ENCODE measurements at places on chromosomes 6 and 20.

DNA sequence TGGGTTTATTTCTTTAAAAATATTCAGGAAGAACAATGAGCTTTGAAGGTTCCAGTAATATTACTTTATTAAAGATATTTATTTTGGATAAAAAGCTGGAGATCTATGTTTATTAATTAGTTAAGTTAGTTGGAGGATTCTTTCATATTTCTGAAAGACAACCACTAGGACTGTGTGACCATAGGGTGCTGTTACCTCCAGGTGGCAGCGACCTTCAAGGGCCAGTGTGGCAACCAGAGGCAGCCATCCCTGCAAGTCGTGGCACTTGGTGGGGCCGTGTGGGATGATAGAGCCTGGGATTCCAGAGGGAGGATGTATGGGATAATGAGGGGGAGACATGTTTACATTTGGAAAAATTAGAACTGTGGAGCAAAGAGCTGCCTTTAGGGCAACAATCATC lies 95.5 kb upstream of the SCP2D1 start:
- H3K27me3 ChIP-seq: no peaks in the 10 kb centered on the region
- H3K36me3 ChIP-seq: peaks cover 5% of the 10 kb centered on the region
- H3K4me3 ChIP-seq: no peak overlapping the region
- no peak overlapping the region for H3K27ac ChIP-seq

DNA sequence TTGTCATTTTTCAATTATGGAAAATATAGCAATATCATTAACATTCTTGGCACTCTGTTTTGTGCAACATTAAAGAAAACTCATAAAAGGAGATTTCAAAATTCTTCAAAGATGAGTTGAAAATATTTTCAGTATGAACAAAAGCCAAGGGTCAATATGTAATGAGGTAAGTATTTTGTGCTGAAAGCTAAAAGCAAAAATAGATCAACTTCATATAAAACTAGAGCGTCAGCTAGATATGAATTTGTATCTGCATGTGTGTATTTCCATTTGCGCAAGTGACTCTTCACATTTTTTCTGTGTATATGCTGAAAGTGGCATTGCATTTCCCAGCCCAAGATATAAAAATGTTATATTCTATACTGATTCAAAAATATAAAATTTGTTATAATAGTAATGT lies 492.1 kb upstream of the EYS start:
- DNase-seq: no peak
- H3K4me3 ChIP-seq: no peak overlapping the region
- H3K27ac ChIP-seq: no peak overlapping the region
- no peaks in the 10 kb centered on the region for H3K4me1 ChIP-seq
- H3K27me3 ChIP-seq: no peaks in the 10 kb centered on the region

- no peak for DNase-seq
- peaks cover 4% of the 10 kb centered on the region for H3K4me1 ChIP-seq
- H3K27me3 ChIP-seq: peaks cover 45% of the 10 kb centered on the region
These were observed 121.7 kb upstream of the EXOC2 start for GRCh38 chr6:814378-815347.

GRCh38 chr20:52964131-52964530 lies 8.0 kb upstream of the TSHZ2 start:
- no peak for DNase-seq
- no peaks in the 10 kb centered on the region for H3K4me1 ChIP-seq
- no peak overlapping the region for H3K4me3 ChIP-seq
- peaks cover 25% of the 10 kb centered on the region for H3K27me3 ChIP-seq
- H3K36me3 ChIP-seq: peaks cover 2% of the 10 kb centered on the region
- no peak overlapping the region for H3K27ac ChIP-seq

GRCh38 chr6:74115674-74116073 lies 419.7 kb downstream of the CD109 start:
- no peaks in the 10 kb centered on the region for H3K36me3 ChIP-seq
- H3K27me3 ChIP-seq: no peaks in the 10 kb centered on the region
- no peak for DNase-seq
- no peak overlapping the region for H3K27ac ChIP-seq

- H3K27me3 ChIP-seq: no peaks in the 10 kb centered on the region
- H3K4me1 ChIP-seq: peaks cover 22% of the 10 kb centered on the region
- H3K4me3 ChIP-seq: peak within 1 kb of the TSS; percentile 92
- H3K36me3 ChIP-seq: peaks cover 4% of the 10 kb centered on the region
These were observed at the start of gene ZNF512B for GRCh38 chr20:63969838-63970713. TSS of gene ZNF512B (minus strand) at chr20:63969930. CDS start at chr20:63967950, 1,980 bp downstream.

GRCh38 chr20:41329435-41330342 lies 10.9 kb upstream of the LPIN3 start:
- H3K4me1 ChIP-seq: peaks cover 13% of the 10 kb centered on the region
- no peak overlapping the region for H3K27ac ChIP-seq
- H3K4me3 ChIP-seq: no peak overlapping the region
- peaks cover 7% of the 10 kb centered on the region for H3K27me3 ChIP-seq

DNA sequence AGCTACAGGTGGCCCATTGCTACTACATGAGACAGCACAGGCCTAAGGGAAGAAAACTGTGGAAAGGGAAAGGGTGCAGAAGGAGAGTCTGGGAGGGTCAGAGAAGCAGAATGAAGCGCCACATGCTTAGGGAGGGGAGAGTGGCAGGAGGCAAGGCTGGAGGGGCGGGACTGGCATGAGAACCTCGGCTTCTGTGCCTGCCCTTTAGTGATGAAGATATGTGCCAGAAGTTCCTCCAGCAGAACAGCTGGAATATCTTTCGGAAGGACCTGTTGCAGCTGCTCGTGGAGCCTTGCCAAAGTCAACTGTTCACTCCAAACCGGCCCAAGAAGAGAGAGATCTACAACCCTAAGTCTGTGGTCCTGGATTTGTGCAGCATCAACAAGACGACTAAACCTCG lies 61.8 kb downstream of the CNBD2 start:
- no peak overlapping the region for H3K27ac ChIP-seq
- H3K4me3 ChIP-seq: no peak overlapping the region
- H3K36me3 ChIP-seq: peaks cover 4% of the 10 kb centered on the region

DNA sequence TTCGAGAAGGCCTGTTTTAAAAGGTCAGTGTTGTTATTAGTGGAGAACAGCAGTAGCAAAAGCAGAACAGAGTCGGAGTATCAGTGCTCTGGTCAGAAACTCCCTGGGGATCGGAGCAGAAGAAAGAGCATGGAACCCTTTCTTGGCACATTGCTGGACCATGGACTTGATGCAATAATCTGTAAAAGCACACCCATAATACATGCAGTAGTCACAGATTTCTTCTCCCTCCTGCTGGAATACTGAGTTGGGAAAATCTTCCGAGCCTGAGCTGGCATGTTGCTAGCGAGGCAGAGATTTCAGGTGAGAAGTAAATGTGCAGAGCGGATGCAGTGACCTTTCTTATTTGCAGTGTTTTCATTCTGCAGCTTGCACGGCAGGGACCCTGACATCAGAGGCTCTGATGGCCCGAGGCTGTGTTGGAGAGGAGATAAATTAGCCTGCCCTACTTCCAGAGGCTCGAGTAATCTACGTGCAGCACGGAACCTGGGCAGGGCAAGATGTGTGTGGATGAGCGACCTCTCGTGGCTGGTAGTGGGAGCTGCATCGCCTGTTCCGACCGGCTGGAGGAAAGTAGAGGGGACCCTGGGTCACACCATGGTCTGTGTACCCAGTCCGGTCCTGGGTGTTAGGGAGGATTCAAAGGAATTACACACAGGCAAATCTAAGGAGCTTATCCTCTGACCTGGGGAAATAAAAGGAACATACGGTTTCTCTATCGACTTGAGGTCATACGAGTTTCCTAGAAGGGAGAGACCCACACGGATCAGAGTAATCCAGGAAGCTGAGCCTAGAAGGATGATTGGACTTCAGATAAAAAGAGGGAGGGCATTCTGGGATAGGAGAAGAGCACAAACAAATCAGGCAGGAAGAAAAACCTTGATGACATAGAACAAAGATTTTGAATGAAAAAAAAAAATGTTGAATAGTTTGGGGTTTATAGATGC lies 137.0 kb upstream of the STMND1 start:
- peaks cover 10% of the 10 kb centered on the region for H3K4me1 ChIP-seq
- H3K4me3 ChIP-seq: no peak overlapping the region
- H3K27ac ChIP-seq: no peak overlapping the region
- peaks cover 7% of the 10 kb centered on the region for H3K36me3 ChIP-seq
- H3K27me3 ChIP-seq: peaks cover 77% of the 10 kb centered on the region
- DNase-seq: peak; percentile 52

GRCh38 chr20:48411919-48412522 lies 415.8 kb downstream of the PREX1 start:
- DNase-seq: no peak
- no peak overlapping the region for H3K27ac ChIP-seq
- H3K36me3 ChIP-seq: no peaks in the 10 kb centered on the region
- no peak overlapping the region for H3K4me3 ChIP-seq
- peaks cover 2% of the 10 kb centered on the region for H3K4me1 ChIP-seq
- H3K27me3 ChIP-seq: peaks cover 60% of the 10 kb centered on the region
